ENCODE measurements at places on chromosomes 6 and 20.

- no peak for DNase-seq
These were observed 65.5 kb upstream of the PRL start for GRCh38 chr6:22362361-22362760.

DNA sequence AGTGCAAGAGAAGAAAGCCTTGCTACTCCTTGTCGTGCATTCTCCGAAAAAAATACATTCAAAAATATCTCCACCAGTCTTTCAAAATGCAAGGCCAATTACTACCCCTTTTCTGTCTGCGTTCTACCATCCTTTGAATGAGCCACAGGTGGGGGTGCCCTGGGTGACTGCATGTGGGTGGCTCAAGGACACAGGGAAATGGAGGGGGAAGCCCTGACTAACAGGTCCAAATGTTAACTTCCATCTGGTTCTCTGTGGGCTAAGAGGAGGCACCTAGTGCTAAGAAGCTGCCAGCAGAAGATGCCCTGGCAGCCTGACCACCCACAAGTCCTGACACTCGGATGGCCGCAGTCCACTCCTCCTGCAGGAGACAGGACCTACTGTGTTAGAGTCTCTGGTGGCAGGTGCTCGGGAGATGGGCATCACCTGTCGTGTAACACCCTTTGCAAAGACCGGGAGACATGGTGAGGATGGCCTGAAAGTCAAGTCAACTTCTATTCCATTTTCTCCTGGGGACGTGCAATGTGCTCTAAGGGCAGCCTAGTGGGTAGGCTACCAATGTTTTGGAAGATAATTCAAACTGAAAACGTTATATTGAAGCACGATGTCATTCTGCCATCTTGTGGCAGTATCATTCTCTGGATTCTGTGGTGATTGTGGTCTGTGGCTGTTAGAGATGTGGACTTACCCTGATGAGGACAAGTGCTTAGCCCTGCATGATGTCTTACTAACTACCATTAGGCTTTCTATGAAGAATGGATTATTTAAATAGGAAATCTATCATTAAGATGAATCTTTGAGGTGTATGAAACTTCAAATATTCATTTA lies 27.4 kb upstream of the IGF2R start:
- DNase-seq: no peak

- DNase-seq: no peak
These were observed 119.6 kb downstream of the CDH4 start for GRCh38 chr20:61371501-61372136.

DNA sequence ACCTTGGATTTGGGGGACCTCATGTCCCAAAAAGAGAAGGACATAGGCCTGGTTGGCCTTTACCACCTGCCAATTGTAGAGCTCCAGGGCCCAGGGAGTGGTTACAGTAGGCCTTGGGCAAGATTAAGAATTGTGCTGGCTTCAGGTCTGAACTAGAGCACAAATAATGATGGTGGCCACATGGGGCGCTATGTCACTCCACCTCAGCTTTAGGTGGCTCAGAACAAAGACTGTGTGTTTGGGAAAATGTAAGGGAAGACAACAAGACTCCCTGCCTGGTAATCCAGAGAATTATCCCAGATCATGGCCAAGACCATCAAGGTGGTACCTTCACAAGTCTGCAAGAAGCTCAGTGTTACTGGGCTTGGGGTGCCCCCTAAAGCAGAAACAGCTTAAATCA lies 224.9 kb upstream of the OPRM1 start:
- DNase-seq: no peak

DNA sequence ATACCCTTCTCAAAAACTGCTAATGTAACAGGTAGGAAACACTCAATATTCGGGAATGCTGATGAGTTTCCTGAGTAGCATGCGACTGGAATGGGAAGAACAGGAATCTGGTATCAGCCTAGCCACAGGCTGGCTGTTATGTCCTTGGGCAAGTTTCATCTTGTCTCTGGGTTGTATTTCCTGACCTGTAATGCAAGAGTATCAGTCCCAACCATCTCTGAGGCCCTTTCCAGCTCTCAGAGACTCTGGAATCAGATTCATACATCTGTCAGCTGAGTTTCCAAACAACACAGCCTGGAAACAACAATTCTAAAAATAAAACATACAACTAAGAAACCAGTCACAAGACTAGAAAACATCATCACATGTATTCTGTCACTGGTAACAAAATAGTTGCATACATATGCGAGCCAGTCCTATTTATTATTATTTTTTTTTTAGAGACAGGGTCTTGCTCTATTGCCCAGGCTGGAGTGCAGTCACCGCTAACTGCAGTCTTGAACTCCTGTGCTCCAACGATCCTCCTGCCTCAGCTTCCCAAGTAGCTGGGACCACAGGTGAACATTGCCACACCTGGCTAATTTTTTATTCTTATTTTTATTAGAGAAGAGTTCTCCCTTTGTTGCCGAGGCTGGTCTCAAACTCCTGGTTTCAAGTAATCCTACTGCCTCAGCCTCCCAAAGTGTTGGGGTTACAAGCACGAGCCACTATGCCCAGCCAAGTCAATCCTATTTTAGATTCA lies 16.7 kb upstream of the TFAP2A start:
- DNase-seq: no peak

- no peak for DNase-seq
These were observed 12.4 kb upstream of the NPBWR2 start for GRCh38 chr20:64119681-64120341.

DNA sequence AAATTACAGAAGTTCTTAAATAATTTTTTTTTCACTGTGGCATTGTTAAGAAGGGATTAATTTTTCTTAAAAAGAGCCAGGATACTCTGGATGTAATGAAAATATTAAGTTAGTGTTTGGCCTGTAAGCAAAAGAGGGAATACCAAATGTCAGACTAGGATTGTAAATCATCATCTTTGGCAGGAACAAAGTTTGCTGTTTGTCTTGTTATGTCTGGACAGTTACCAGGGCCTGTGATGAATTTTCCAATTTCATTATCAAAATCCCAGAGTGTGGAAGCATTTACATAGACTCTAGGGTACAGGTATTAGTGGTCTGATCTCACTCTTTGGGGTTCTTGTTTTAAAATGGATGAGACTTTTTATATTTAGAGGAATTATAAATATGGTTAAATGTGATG lies 26.1 kb downstream of the CEP57L1 start:
- no peak for DNase-seq

DNA sequence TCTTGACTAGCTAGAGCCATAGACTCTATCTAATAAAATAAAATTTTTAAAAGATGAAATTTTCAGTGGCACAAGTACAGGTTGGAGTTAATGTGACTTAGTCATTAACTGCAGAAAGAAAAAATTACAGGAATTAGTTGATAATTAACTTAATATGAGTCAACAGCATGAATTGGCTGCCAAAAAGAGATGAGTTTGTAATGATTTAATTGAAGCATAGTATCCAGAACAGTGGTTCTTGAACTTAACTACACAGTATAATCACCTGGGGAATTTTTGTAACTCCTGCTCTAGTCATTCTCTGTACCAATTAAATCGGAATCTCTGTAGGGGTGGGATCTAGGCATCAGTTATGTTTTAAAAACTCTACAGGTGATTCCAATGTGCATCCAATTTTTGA lies 46.3 kb upstream of the HMGN3 start:
- no peak for DNase-seq

GRCh38 chr6:106460481-106460880 lies 100.0 kb downstream of the CRYBG1 start:
- DNase-seq: no peak

DNA sequence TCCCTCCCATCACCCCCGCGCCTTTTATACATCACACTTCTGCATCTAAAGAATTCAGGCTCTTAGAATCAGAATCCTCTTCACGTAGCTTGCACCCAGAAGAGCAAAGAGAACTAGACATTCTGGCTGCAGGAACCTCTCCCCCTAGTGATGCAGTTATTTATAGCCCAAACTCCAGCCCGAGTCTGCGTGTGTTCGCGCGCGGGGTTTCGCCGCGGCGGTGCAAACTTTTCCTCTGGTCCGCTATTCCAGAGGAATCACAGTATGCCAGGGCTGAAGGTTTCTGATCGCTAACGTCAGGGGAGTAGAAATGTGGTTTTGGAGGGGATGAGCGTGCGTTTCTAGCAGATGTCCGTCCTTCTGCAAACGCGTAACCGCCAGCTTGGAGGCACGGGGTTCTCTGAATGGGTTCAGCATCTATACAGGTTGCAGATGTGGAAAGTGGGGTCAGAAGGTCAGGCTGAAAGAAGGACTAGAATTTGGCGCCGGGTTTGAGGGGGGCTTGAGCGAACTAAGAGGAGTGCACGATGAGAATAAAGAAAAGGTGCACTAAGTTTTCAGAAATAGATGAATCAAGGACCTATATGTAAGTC lies 1.8 kb downstream of the EPHA7 start:
- no peak for DNase-seq

- DNase-seq: no peak
These were observed 1059.6 kb downstream of the HACE1 start for GRCh38 chr6:103799971-103800670.

DNA sequence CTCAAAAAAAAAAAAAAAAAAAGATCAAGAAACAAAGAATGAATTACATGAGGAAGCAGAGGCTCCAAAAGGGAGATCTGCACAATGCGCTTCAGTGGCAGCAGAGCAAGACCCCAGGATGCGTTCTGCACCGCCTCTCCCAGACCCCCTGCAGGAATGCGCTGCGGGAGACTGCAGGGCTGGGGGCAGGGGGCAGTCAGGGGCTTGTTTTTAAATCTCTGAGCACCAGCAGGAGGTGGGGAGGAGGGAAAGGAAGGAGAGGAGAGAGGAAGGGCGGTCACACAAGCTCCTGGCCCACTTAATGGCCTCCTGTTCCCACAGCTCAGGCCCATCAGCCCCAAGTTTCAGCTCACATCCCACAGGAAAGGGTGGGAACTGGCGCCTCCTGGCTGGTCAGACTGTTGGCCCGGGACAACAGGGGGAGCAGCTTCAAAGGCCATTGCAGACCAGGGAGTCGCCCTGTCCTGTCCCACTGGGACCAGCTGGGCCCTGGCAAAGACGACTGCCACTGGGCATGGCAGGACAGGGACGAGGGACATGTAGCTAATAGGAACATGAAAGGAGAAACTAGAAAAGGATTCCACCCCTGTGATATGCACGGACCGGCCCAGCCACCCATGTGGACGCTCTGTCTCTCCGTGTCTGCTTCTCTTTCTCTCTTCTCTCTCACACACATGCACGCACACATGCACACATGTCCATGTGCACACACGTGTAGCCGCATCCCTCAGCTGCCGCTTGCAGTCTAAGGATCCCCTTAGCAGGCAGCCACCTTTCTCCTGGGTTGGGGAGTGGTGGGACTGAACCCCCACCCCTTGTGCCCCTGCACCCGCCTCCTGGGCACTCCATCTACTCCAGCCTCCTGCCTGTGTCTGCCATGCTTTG lies 34.7 kb downstream of the TFEB start:
- DNase-seq: no peak

DNA sequence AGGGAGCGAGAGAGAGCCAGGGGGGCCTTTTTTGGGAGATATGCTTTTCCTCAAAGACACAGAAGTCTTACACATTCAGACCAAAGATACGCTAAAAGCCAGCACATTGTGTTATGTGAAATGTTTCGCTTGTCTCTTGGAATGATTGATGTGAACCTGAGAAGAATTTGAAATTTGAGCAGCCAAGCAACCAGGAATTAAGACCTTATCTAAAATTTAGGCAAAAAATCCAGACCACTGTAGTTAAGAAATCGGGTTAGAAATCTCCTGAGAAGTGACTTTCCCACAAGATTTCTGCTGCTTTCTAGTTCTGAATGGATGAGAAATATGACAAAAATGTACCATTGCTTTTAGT lies 223.2 kb upstream of the GMDS start:
- DNase-seq: no peak

DNA sequence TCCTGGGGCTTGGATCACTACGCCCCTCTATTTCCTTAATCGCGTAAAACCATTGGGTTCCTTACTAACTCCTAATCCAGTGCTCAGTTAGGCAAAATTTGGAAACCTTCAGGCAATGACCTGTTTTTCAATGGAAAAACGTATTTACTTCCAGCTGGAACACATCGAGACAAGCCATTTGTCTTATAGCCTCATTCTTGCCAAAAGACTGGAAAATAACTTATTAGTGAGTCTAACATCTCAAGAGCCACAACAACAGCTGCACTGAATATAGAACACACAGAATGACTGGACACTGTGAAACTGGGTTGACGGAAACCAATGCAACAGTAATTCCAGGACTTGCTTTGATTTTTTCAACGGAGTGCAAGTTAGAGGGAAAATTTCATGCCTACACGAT lies 125.2 kb upstream of the MAP3K7 start:
- no peak for DNase-seq

GRCh38 chr6:147651249-147652063 lies 143.0 kb downstream of the SAMD5 start:
- no peak for DNase-seq

DNA sequence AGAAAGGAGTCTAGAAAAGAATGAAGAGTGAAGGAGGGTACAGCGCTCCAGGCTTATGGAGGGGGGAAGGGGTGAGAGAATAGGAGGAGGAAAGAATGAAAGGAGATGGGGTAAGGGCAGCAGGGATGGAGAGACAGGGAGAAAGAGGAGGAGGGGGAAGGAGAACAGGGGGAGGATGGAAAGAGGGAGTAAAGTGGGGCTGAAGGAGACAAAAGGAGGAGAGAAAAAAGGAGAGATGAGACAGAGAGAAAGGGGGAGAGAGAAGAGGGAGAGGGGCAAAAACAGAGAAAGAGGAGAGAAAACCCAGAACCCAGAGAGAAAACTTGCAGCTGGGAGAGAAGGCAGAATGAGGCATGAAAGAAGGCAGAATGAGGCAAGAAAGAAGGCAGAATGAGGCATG lies 110.7 kb downstream of the GRM4 start:
- no peak for DNase-seq

DNA sequence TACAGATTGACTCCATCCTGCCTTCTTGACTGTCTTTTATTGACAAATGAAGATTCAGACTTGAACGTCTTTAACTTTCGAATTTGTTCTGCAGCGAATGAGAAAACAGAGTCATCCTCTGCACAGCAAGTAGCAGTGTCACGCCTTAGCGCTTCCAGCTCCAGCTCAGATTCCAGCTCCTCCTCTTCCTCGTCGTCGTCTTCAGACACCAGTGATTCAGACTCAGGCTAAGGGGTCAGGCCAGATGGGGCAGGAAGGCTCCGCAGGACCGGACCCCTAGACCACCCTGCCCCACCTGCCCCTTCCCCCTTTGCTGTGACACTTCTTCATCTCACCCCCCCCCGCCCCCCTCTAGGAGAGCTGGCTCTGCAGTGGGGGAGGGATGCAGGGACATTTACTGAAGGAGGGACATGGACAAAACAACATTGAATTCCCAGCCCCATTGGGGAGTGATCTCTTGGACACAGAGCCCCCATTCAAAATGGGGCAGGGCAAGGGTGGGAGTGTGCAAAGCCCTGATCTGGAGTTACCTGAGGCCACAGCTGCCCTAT lies 12.2 kb downstream of the BRD2 start:
- DNase-seq: no peak
